ENCODE measurements at places on chromosomes 6 and 20.
A peak's percentile ranks its signal among the peaks of the same experiment; 100 is the strongest.

DNA sequence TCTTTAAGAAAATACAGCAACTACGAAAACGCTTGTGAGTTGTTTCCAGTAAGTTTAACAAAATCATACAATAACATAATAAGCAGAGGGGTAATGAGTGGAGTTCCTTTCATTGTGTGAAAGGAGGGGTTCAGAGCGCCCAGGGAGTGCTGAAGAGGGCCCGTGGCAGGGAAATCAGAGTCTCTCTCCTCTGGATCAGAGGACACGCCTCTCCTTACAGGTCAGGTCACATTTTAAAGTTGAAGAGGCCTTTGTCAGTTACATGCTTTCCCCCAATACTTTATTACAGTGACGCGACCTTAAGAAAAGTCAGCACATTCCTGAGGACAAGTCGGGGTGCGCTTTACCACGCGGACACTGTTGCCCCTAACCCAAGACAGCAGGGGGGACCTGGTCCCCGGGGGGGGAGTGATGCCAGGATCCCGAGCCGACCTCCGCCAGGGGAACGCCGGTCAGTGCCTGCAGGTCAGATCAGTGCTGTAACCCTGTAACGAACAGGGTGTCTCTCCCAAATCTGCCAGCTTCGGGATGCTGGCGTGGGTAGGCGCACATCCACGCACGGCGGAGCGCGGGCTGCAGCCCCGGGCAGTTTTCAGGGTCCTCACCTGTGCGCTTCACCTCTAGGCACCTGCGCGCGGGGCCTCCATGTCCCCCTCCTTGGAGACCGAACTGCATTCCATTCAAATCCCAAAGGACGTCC is 848 bp downstream of the DACT2 start:
- no peak for DNase-seq

GRCh38 chr6:158596861-158597260 is 37.0 kb downstream of the TMEM181 start:
- no peak for DNase-seq

DNA sequence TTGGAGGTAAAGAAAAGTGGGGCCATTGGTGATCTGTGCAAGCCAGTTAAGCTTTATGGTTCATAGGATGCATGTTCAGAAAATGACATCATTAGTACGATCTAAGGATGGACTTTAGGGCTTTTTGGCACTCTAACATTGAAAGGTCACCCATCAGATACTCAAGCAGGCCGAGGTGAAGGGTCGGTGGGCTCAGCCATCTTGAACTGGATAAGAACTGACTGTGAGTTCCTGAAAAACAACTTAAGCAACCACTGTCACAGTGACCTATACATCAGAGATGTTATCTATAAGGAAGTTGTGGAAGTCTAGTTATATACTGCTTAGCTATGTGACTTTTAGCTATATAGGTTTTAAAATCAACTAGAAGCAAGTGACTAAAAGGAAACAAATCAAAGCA is 13.0 kb upstream of the ITCH start:
- DNase-seq: peak; percentile 16

GRCh38 chr20:36784900-36785299 is 11.3 kb upstream of the DSN1 start:
- no peak for DNase-seq

DNA sequence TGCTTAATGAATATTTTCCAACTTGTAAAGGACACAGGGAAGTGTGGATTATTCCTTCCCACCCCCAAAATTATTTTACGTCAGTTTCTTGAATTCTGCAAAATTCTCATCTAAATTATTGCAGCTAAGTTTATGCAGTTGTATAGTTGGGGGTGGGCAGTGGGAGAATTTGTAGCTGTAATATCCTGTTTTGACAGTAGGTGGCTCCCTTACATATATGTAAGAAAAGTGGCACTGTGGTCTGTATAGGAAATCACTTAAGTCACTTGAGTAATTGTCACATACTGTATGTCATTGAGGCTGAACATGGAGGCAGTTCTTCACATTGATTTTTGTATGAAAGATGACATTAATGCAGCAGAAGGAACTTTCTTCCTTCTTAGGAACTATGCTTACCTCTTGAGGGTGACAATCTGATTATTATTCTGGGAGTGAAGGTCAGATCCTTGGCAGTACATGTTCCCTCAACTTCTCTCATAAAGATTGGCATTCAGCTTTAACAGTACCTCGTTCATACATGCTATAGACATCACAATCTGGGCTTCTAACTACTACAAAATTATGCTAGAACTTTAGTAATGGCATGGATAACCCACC is 14.6 kb upstream of the CFAP206 start:
- peak; percentile 87 for DNase-seq

DNA sequence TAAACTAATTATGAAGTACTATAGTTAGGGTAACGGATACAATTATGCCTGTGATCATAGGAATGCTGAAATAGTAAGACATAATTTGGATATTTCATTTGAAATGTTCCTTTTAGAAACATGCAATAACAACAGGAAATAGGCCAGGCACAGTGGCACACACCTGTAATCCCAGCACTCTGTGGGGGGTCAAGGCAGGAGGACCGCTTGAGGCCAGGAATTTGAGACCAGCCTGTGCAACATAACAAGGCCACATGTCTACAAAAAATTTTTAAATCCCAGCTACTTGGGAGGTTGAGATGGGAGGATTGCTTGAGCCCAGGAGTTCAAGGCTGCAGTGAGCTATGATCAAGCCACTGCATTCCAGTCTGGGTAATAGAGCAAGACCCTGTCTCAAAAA is 25.7 kb upstream of the MYO6 start:
- DNase-seq: no peak

GRCh38 chr20:58894652-58895447 is 42.3 kb downstream of the GNAS start:
- DNase-seq: no peak

DNA sequence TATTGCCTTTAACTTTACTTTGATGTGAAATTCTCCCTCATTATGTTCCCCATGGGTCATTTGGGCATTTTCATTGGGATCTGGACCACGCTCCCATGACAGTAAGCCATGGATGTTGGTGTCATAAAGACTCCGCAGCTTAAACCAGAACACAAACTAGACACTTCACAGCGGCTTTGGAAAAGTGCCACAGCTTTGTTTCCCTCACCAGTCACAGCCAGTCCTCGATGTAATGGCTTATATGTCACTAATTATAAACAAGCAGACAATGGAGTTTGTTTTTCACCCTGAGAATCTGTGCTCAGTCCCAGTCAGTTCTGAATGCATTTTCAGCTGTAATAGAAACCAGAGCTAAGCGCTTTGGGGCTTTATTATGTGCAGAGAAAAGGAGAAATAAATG is 23.2 kb upstream of the DAAM2 start:
- DNase-seq: no peak

DNA sequence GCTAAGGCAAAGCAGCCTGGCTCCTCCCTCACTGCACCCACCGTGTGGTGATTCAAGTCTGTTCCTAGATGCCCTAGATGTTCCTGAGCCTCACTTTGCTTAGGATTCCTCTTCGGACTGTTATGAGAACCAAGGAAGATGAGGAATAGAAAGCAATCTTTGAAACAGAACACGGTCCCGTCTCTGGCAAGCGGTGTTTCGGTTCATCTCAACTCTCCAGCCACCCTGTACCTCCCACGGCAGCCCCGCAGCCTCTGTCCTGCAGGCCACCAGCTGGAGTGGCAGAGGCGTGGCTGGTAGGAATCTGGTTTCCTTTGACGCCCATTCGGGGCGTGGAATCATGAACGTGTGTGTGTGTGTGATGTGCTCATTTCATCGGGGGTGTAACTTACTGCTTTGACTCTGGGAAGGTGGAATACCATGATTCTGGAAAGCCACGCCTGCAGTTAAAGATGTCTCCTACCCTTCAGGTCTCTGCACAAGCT is 21.3 kb downstream of the PDE10A start:
- DNase-seq: no peak

DNA sequence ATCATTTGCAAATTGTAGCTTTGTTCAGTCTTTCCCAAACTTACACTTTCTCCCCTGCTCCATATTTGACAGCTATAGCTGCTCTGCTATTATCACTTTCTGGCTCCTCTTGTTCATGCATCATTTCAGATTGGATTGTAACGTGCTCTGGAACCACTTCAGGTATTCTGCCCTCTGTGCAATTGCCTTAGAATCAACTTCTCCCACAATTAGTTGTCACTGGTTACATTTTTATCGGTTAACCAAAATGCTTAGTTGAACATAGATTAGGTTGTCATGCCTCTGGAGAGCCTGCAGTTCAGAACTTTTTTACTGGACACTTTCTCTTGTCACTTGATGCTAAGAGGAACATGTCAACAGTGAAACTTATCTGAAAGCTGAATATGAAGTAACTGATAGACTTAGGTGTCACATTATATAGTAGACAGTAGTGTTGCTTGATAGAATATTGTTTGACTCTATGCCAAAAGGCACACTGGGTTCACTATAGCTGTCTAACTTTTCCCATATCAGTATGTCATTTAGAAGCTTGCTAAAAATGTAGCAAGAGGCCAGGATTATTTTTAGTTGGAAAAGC is 127.7 kb upstream of the PTPRK start:
- DNase-seq: no peak

- no peak for DNase-seq
Observed at GRCh38 chr6:142627474-142627873, 317.5 kb downstream of the HIVEP2 start.

DNA sequence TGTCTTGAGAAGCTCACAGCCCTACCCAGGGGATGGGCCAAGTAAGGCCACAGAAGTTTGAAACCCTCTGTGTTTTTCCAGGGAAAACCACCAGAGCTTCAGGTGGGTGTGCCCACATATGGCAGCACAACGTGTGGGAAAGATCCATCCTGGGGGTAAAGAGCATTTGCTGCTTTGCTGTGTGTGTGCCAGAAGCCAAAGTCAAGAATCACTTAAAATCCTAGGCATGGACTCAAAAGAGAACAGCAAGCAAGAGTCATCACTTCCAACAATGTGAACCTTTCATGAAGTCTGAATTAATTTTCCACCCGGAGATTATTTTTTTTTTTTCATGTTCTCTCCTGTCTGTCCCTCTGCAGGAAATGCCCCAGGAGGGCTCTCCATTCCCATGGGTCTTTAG is 308.2 kb upstream of the SGK1 start:
- no peak for DNase-seq

- peak; percentile 91 for DNase-seq
Observed at GRCh38 chr6:166942393-166943168, 13.8 kb downstream of the RNASET2 start.

DNA sequence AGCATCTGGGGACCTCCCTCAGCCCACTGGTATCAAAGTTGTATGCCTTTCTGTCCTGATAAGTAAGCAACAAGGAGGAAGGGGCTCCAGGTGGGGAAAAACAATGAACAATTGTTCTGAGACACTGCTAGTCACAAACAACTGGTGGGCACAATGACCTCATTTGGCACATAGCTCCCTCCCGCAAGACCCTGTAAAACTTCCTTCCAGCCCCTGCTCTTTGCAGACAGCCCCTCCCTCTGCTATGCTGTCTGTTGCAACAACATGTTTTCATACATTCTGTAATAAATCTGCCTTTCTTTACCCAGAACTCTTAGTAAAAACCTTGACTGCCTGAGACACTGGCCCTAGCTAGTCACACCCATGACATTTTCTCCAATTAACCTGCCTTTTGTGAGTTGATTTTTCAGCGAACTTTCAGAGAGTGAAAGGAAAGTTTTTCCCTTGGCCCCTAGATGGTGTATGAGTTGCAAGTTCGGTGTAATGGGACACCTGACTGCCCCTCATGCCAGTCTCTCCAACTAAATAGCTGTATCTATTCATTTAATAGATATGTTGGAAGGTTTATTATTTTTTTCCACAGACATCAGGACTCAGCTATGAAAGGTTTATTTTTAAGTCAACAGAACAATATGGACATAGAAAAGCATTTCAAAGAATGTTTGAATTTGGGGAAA is 142.3 kb upstream of the SLC22A16 start:
- peak; percentile 63 for DNase-seq

DNA sequence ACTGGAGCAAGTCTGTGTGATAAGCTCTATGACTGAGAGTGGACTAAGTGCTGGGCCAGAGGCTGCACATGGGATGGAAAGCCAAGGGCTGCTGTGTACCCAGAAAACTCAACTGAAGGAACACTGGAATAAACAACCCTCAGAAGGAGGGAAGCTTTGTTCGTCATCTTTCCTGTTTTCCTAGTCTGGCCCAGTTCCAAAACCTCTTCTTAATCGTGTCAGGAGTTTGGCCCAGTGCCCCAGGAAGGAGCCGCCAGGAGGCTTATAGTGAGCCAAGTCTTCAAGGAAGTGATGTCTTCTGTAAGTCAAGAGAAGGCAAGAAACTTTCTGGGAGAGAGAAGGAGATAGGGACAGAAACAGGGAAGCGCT is 23.3 kb upstream of the TOP1 start:
- peak; percentile 23 for DNase-seq
